ENCODE measurements at places on chromosomes 7 and 10. TPM values are rescaled to one million over a fixed set of nuclear protein-coding genes. Genes with fewer than 3 reads are reported as not detected.

Gene PILRA
- 3.0 TPM for total RNA-seq

Gene GDF2
- not detected for total RNA-seq

Gene FAM24B
- total RNA-seq: 5.3 TPM

DNA sequence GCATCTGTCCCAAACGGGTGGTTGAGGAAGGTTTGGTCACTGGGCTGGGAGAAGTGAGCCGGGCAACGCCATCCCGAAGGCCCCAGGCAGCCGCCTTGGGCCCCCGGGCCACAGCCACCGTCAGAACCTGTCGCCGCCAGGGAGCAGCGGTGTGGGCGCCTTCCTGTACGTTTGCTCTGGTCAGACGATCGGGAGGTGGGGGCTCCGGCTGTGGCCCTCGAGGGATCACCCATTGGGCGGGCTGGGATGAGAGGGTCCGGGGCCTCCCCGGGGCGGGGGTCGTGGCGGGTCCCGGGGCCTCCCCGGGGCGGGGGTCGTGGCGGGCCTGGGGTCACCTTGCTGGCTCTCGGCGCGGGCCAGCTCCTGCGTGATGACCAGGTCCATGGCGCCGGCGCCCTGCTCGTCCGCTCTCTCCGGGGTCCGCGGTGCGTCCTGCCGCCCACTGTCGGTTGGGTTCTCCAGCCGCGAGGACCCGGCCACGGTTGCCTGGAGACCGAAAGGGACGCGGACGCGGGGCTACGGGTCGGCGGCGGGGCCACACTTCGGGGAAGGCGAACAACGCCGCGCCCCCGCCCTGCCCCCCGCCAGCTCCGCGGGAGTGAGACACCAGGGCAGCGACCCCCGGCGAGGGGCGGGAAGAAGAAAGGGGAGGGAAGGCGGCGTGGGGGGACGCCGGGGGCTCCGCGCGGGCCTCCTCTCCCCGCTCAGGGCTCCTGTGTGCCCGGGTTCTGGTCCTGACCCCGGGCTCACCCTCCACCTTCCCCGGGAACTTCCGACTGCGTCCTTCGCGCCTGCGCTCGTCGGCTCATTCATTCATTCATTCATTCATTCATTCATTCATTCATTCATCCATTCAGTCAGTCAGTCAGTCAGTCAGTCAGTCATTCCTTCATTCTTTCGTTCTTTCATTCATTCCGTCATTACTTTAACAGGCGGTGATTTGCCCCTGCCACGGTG lies at the start of gene CFAP46:
Gene CFAP46 (minus strand): TSS at position 470 of the 957 bp plus-strand sequence. CDS start 86 bp downstream, at position 384.
- H3K4me3 ChIP-seq: peak within 1 kb of the TSS; percentile 83
- H3K27ac ChIP-seq: peak within 1 kb of the TSS; percentile 67
- H3K4me1 ChIP-seq: peaks cover 4% of the 10 kb centered on the region
- no peaks in the 10 kb centered on the region for H3K36me3 ChIP-seq

DNA sequence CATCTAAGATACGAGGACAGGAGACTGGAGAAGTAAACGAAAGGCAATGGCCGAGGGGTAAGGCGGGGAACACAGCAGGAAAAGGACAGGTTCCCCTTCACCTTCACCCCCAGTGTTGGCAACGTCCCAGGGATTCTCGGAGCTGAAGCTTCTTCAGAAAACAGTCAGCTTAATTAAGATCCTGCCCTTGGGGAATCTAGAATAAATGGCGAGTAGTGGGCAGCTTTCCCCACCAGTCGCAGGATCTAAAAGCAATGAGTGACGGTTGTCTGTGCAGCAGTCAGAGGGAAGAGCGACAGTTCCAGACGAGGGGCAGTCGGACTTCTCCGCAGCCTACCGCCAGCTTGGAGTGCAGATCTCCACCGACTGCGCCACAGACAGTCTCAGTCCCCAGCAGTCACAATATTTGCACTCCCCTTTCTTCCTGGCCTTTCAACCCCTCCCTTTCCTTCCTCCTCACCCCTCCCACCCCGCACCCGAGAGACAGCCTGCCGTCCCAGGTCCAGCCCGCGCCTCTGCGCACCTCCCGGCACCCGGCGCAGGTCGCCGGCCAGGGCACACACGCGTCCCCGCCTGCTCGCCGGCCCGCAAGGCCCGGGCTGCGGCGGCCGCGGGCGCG lies 10.9 kb upstream of the SP8 start:
- H3K36me3 ChIP-seq: no peaks in the 10 kb centered on the region
- peak overlapping the region; percentile 81 for H3K4me3 ChIP-seq
- H3K27me3 ChIP-seq: peaks cover 29% of the 10 kb centered on the region
- DNase-seq: peak; percentile 71
- peak overlapping the region; percentile 22 for H3K27ac ChIP-seq

Gene CDHR1
- 5.0 TPM for total RNA-seq

DNA sequence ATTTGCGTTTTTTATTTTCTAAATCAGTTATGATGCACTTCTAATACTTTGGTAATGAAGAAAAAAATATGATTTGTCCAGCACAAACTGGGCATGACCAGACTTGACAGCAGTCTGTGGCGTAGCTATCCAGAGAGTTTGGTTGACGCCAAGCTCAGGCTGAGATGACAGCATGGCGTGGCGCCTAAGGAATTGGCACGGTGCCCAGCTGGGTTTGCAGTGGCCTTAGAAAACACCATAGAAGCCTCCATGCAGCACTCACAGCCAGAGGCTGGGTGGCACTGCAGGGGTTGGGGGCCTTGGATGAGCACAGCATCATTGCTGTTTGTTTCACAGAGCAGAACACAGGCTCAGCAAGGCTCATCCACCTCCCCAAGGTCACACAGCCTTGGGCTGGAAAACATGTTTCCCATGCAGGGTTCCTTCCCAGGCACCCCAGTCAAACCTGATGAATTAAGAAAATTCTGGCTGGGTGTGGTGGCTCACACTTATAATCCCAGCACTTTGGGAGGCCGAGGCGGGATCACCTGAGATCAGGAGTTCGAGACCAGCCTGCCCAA lies 88.9 kb downstream of the GTF2IRD1 start:
- H3K36me3 ChIP-seq: peaks cover 27% of the 10 kb centered on the region
- DNase-seq: no peak
- no peaks in the 10 kb centered on the region for H3K4me1 ChIP-seq
- H3K27ac ChIP-seq: no peak overlapping the region
- H3K4me3 ChIP-seq: no peak overlapping the region

GRCh38 chr7:159116581-159117339 lies 27.9 kb downstream of the VIPR2 start:
- H3K36me3 ChIP-seq: no peaks in the 10 kb centered on the region
- H3K4me3 ChIP-seq: no peak overlapping the region
- no peak for DNase-seq
- no peak overlapping the region for H3K27ac ChIP-seq

DNA sequence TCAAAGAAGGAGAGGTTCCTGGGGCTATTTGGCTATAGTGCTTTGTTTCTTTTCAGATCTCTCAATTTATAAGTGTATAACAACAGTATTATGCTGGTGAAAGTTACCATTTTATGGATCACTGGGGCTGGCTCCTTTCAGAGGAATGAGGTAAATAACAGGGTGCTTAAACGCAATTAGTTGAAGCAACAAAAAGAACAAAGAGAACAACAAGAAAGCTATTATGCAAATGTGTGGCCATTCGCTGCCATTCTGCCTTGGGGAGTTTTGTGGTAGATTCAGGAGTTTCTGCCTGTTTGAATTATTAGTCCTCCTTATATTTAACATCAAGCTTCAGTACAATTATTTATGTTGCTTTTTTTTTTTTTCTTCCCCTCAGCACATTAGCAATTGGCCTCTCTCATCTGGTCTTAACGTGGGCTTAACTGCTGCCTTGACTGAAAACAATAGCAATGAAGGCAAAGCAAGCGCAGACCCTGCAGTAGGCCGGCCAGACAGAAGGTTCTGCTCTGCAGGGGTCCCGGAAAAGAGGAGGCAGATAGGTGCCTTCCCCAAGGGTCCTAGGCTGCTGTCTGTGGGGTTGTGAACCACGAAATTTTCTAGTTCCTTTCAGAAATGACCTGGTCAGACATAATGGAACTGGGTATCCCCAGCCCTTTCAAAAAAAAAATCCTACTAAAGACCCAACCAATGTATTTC lies 339.9 kb upstream of the PODXL start:
- peaks cover 92% of the 10 kb centered on the region for H3K27me3 ChIP-seq
- no peaks in the 10 kb centered on the region for H3K36me3 ChIP-seq
- H3K27ac ChIP-seq: peak overlapping the region; percentile 89
- peak overlapping the region; percentile 25 for H3K4me3 ChIP-seq
- peaks cover 31% of the 10 kb centered on the region for H3K4me1 ChIP-seq

Gene FAM131B
- total RNA-seq: 24.0 TPM

DNA sequence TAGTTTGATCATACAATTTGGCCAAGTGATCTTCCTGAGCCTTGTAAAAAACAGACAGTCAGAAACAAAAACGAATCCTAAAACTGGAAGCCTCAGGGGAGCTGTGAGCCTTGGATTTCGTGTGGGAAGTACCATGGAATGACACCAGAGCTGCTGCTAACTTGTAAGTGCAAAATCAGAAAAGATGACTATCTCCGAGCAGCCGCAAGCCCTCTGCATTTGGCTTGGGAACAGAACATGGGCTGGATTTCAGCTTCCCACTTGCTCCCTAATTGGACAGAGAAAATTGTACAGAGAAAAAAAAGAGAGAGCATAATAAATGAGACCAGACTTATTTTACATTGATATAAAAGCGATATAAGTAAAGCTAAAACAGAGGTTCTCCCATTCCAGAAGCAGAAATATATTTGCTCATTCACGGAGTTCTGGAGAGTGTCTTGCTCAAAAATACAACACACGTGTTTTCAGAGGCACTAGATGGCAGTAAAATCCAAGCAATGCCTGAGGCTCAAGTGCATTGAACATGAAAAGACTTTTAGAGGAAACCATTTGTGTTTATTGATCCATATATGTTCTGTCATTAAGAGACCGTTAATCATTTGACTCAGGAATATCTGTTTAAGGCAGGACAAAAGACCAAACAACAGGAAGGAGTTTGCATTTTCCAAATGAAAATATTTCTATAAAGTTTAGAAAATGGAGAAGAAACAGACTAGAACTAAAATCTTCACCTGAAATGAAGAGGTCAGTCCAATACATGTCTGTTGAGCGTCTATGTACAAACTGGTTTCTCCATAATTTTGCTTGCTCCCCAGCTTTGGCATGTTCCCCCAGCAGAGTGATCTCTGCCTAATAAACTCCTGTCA lies 78.3 kb upstream of the SLC26A5 start:
- H3K27me3 ChIP-seq: no peaks in the 10 kb centered on the region
- no peak overlapping the region for H3K4me3 ChIP-seq

DNA sequence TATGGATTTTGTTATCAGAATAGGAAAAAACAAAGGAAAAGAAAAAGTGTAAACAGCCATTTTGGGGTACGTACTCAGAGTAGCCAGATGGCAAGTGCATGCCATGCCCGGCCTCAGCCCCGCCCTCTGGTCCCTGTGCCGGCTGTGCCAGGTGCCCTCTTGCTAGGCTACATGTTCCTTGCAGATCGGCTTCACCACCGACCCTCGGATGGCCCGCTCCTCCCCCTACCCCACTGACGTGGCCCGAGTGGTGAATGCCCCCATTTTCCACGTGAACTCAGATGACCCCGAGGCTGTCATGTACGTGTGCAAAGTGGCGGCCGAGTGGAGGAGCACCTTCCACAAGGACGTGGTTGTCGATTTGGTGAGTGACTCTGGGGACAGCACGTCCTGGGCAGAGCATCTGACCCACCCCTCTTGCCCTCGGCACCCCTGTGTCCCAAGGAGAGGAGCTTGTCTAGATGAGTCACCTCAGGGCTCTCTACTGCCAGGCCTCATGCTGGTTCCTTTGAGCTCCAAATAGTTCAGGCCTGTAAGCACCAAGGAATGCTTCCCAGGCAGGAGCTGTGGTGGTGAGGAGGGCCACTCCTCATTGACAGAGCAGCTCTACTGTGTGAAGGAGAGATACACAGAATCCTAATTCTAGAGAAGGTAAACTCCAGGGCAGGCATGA lies 54.9 kb upstream of the ZMIZ2 start:
- peaks cover 52% of the 10 kb centered on the region for H3K36me3 ChIP-seq
- DNase-seq: no peak
- no peak overlapping the region for H3K27ac ChIP-seq

DNA sequence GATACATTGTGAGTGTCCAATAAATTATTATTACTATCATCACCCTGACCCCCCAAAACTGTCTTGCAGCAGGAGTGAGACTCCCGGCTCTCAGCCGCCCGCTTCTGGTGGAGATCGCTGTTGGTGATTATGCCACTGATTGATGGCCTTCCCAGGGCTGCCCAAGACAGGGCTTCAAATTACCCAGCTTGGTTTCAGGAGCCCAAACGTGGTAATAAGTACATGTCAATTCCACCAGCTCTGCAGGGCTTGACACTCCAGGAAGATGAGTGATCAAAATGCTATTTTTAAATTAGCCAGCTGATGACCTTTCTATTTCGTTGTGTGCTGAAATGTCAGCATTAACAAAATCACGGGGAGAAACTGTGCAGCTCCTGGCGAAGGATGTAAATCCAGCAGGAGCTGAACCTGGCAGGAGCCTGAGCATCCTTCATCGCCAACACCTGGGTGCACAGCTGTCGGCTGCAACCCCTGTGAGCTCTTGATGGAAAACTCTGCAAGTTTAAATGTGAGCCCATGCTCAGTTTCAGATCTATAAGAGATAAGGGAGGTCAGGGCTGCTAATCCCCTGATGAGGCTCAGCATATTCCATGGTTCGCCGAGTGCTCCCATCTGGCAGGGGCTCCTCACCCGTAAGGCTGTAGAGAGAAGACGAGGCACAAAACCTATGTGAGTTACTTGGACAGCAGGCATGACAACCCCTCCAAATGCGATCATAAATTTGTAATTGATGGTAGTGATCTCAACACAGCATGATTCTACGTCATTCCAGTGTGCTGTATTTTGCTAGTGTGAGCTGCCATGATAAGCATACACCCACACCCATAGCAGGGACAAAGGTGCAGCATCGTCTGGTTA lies 446.3 kb downstream of the TCERG1L start:
- H3K27me3 ChIP-seq: peaks cover 9% of the 10 kb centered on the region
- H3K4me1 ChIP-seq: no peaks in the 10 kb centered on the region
- no peak for DNase-seq
- no peak overlapping the region for H3K27ac ChIP-seq

DNA sequence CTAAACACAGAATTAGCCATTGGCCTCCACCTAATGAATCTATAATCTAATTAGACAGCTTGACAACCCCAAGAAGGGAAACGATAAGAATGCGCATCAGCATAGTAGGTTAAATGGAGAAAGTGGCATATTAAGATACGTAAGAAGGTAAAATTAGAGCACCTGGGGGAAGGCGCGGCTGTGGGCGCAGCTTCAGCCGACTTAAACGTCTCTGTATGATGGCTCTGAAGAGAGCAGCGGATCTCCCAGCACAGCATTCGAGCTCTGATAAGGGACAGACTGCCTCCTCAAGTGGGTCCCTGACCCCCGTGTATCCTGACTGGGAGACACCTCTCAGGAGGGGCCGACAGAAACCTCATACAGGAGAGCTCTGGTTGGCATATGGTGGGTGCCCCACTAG lies 518.8 kb downstream of the PHTF2 start:
- no peak overlapping the region for H3K4me3 ChIP-seq
- H3K36me3 ChIP-seq: peaks cover 3% of the 10 kb centered on the region
- H3K4me1 ChIP-seq: peaks cover 19% of the 10 kb centered on the region
- no peak overlapping the region for H3K27ac ChIP-seq
- no peaks in the 10 kb centered on the region for H3K27me3 ChIP-seq
- DNase-seq: no peak

All from WTC11 (cell line).